C1 segment of cervical spinal cord (tissue), 14 donors: ENCODE measurements at places on chromosomes 16 and 17.

- no peak for DNase-seq
These were observed 222.3 kb downstream of the WWOX start for GRCh38 chr16:78321620-78322360.

DNA sequence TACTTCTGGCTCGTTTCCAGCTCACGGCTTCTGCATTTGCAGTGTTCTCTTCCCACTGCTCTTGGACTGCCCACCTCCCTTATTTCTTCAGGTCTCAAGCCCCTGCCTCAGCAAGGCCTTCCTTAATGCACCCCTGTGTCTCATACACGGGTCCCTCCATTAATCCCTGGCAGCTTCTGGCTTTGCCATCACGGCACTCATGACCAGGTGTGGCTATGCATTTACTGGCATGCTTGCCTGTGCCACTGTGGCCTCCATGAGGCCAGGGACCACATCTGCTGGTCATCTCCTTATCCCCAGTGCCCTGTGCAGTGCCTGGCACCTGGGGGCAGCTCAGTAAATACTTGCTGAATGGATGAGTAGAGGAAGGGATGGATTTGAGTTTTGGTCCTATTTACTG, 114.1 kb downstream of the C16orf78 start:
- no peak for DNase-seq

DNA sequence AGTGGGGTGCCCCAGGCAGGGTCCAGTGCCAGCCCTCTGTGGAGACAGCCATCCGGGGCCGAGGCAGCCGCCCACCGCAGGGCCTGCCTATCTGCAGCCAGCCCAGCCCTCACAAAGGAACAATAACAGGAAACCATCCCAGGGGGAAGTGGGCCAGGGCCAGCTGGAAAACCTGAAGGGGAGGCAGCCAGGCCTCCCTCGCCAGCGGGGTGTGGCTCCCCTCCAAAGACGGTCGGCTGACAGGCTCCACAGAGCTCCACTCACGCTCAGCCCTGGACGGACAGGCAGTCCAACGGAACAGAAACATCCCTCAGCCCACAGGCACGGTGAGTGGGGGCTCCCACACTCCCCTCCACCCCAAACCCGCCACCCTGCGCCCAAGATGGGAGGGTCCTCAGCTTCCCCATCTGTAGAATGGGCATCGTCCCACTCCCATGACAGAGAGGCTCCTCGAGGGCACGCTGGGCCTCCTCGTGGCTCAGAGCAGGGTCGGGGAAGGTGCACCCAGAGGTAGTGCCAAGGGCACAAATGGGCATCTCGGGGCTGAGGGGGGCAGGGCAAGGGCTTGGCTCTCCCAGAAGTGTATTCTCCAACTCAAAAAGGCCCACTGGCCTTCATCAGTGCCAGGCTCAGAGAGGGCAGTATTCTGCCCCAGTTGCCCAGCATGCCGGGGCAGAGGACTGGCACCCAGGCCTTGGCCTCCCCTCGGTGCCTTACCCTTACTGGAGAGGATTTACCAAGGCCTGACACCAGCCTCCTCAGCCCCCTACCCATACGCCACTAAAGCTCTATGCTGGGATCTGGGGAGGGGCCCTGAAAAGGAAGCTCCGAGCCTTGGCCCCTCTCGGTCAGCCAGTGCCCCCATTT, at the start of gene CDH5:
TSS of gene CDH5 (plus strand) at position 259 of the 867 bp plus-strand sequence. CDS start 12,647 bp downstream, outside the sequence.
- no peak for DNase-seq

- DNase-seq = no peak
These were observed 17.5 kb downstream of the ABCA9 start for GRCh38 chr17:69043098-69043734.

- peak; percentile 9 for DNase-seq
These were observed 167.1 kb upstream of the FOXF1 start for GRCh38 chr16:86343027-86343795.
